ENCODE measurements at places on chromosomes 4 and X.

DNA sequence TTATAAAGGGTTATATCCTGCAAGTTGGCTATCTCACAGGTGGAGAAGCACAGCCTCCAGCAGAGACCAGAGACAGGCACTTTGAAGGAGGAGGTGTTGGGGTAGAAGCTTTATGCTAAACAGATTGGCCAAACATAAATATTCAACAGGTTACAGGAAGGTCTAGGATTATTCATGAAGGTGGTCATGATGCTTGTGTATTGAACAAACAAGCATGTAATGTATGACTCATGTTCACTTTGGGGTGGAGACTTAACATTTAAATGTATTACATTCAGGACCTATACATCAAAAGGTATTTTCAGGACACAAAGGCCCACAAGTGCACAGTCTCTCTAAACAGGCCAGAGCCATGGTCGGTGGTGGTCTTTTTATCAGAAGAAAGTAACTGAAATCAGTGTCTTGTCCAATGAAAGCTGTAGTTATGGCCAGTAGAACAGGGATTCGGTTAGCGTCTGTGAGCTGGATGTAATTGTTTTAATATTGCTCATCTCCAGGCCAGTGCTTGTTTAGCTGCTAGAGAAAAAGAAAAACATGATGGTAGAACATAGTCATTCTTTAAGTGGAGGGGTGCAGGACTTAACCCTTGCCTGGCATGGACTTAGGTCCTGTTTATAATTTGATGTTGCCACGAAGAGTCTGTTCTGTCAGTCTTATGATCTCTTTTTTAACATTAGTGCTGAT is 555.2 kb upstream of the PCDH10 start:
- no peak for DNase-seq

GRCh38 chr4:159540038-159540437 is 437.2 kb downstream of the RAPGEF2 start:
- DNase-seq = no peak

GRCh38 chr4:186717556-186717955 is 6.1 kb downstream of the FAT1 start:
- DNase-seq = no peak

DNA sequence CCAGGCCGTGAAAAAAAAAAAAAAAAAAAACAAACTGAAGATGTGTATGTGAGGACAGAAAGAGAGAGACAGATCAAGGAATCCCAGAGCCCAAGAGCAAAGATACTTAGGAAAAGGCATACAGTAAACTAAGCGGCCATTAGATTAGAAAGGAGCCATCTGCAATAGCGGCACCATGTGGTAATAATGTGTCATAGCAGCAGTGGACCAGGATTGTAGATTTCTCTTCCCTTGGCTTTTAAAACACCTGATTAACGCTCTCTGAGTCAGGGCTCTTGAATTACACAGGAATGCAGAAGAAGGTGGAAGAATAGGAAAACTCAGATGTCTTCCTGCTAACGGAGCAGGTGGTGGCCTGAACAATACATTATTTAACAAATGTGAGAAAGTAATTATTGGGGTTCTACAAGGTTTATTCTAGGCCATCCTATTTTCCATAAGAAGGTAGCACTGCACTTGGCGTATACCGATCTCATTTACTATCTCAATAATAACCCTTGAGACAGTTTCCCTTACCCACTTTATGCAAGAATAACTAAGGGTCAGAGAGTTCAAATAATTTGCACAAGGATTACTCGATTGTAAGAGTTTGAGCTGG is 182.7 kb downstream of the KCNIP4 start:
- peak; percentile 56 for DNase-seq

DNA sequence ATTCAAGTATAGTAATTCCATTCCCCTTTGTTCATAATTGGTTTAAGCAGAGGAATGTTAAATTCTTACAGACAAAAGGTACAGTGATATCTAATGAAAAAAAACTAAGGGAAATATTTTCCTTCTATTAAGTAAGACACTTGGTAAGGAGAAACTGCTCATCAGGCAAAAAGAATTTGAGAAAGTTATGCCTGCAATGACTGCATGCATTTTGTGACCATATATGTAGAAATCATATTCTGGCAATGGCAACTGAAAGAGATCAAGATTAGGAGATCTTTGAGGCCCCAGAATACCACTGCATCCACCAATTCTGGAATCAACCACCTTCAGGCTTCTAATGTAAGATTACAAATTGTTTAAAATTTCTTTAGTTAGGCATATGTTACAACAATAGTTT is 364.8 kb downstream of the PCDH10 start:
- DNase-seq = no peak

DNA sequence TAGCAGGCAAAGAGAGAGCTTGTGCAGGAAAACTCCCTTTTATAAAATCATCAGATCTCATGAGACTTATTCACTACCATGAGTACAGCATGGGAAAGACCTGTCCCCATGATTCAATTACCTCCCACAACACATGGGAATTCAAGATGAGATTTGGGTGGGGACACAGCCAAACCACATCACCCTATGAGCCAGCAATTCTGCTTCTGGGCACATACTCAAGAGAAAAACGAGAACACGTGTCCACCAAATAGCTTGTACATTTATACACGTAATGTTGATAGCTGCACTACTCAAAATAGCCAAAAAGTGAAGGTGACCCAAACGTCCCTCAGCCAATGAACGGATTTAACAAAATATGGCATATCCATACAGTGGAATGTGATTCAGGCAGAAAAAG is 94.5 kb upstream of the DHRSX start:
- no peak for DNase-seq

DNA sequence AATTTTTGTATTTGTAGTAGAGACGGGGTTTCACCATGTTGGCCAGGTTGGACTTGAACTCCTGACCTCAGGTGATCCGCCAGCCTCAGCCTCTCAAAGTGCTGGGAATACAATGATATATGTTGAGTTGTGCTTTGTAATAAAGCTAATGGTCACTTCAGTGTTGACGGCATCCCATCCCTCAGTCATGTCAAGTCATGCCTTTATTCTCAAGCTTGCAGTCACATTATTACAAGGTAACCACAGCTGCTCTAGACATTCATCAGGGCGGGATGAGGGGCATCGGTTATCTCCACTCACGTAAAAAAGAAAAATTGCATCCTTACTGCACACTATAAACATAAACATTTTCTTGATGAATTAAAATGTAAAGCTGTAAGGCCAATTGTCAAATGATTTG is 12.8 kb upstream of the FAT1 start:
- no peak for DNase-seq

GRCh38 chrX:153924149-153924861 is 1.8 kb downstream of the ARHGAP4 start:
- peak; percentile 71 for DNase-seq

GRCh38 chr4:23697001-23697528 is 192.8 kb downstream of the PPARGC1A start:
- no peak for DNase-seq

- DNase-seq = no peak
These were observed 1.1 kb upstream of the PPP3CA start for GRCh38 chr4:101348367-101348827.

DNA sequence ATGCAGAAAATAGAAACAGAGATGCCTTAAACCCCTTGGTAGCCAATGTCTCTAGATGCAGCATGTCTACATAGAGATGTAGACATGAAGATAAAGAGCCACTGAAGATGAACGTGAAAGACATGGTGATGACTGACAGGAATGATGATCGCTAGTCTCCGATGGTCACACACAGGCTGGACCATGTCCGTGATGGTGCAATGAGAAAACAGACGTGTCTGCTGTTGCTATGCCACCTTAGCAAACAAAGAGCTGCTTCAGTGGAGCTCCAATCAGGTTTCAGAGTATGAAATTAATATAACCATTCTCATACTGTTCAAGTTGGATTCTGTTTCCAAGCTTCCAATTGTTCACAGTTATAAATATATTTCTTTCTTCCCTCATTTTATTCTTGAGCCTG is 256.5 kb downstream of the CAMK2D start:
- DNase-seq = no peak

DNA sequence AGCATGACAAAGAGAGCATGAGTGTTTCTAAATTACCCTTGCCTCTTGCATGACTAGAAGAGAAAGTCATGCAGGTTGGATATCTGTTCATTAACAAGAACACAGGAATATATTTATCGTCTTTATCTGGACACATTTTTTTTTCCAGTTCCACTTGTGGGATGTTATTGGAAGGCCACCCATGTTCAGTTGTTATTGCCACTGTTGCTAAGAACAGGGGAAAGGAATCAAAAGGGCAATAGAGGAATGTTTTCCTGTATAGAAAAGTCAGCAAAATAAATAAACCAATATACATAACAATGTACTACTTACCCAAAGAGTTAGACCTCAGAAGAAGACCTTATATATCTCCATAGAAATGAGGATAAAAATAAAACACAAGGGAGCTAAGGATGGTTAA is 270.1 kb downstream of the QDPR start:
- DNase-seq = no peak

DNA sequence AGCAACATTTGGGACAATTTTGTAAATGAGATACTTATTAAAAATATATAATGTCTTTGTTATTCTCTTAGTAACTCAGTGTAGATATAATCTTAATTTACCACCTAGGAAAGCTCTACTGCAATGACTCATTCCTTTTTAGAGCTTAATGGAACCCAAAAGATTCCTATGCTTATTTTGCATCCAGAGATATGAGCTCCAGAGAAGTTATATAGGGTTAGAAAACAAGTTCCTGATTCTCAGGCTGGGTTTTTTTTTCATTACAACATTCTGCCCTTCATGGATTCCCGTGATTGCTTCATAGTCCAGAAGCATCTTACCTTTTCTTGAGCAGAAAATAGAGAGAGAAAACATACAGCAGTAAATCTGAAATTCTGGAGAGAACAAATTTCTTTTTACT is 57.9 kb upstream of the CXCL8 start:
- no peak for DNase-seq

GRCh38 chr4:177403746-177404145 is 38.5 kb downstream of the AGA start:
- DNase-seq = no peak

DNA sequence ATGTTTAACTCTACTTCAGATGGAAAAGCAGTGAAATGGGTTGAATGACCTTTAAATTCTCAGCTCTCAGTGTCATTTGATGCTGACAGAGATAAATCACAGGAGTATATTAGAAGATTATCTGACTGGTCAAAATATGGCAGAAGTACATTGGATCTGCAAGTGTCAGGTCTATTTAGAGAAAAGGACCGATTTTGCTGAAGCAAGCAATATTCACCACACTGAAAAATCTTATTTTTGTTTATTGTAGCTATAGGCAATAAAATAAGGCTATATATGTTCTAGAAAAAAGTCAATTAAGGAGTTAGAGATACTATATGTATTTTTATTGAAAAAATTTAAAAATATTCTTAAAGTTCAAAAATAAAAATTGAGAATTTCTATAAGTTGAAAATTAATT is 325.3 kb downstream of the CXXC4 start:
- no peak for DNase-seq

DNA sequence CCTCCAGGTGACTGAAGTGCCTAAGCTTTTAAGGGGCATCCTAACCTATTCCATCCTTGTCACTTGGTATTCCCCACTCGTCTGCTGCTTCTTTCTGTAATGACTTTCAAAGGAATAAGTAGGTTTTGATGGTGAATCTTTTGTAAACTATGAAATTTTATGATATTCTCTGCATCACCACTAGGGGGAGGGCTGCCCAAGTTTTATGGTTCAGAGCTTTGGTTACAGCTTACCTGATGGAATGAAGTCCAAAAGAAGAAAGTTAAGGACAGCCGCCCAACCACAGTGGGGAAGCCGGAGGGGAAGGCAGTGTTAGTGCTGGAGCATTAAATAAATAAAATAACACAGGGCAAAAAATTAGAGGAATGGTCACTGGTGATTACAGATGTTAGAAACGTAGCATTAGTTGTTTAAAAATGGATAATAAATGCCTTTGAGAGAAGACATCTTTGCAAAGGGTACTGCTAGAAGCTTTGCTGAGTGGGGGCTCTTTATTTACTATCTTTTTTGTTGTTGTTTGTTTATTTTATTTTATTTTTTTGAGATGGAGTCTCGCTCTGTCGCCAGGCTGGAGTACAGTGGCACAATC is 204.9 kb downstream of the GBA3 start:
- peak; percentile 38 for DNase-seq

GRCh38 chr4:20616313-20616712 is 83.9 kb upstream of the PACRGL start:
- no peak for DNase-seq

GRCh38 chr4:76199664-76200211 is 13.9 kb downstream of the SCARB2 start:
- peak; percentile 60 for DNase-seq

DNA sequence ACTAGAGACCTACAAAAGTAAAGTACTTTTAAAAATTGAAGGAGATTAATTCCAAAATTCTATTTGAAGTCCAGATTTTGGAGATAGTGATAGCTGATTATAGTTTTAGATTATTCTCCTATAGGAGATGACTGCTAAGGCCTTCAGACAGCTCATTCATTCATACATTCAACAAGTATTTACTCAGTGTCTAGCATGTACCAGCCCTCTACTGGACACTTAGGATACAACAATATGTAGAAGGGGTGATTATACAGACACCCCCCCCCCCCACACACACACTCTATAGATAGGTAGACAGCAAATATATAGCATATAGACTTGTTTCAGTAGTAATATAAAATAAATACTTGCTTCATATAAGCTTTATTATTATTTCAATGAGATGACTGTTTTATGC is 60.4 kb upstream of the TAF9B start:
- peak; percentile 4 for DNase-seq

- DNase-seq = peak; percentile 37
These were observed 43.2 kb downstream of the ASMT start for GRCh38 chrX:1658071-1658491.

DNA sequence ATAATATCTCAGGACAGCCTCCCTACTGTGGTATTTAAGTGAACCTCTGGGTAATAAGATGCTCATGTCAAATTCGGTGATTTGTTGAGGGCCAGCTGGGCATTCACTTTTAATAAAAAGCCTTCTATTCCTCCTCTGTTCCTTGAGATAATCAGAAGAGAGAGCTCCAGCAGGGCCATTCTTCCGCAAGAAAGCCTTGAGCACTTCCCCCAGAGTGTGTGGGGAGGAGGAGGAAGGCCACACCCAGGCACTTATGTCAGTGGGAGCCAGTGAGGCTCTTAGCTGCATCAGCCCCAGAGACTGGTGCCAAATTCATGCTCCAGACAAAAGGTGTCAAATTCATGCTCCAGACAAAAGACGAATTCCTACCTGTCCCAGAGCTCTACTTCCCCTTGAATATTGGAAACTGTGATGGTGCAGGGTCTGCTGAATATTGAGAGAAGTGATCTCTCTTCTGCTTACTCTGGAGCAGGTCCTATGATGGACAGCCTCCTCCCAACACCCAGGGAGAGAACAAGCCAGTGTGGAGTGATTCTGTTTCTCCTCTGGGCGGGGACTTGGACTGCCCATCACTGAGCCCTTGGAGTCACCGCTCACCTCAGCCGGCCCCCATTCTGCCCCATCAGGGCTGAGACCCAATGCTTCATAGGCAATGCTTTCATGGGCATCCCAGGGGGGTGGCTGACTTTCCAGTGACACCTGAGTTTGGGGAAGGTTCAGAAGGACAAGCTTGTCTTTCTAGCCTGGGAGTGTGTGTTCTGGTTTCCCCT is 68.1 kb downstream of the FHDC1 start:
- DNase-seq = no peak

- DNase-seq = no peak
These were observed 12.1 kb downstream of the APLN start for GRCh38 chrX:129642641-129643040.

- DNase-seq = no peak
These were observed 118.1 kb downstream of the FGF16 start for GRCh38 chrX:77565278-77565677.
